ENCODE measurements at places on chromosomes 3 and 15.

- DNase-seq, result no peak
Observed at GRCh38 chr3:164375995-164376394, 702.3 kb downstream of the SI start.

- peak; percentile 30 for DNase-seq
Observed at GRCh38 chr15:29465196-29465595, 195.6 kb upstream of the NSMCE3 start.

DNA sequence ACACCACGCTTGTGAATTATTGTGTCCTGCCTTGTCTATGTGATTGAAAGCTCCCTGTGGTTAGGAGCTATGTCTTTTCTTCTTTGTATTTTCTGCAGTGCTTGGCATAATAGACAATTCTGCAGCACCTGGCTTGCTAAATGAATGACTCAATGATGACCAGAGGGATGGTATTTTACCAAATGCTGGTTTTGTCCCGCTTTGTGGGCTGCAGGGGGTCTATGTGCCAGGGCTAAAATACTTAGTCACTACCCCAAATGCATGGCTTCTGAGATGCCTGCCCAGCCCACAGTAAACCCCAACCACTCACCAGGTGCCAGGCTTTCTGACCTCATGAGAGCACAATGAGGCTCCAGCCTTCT lies 50.9 kb downstream of the BOC start:
- DNase-seq, result no peak

- no peak for DNase-seq
Observed at GRCh38 chr3:117868766-117869165, 1159.2 kb downstream of the TUSC7 start.

DNA sequence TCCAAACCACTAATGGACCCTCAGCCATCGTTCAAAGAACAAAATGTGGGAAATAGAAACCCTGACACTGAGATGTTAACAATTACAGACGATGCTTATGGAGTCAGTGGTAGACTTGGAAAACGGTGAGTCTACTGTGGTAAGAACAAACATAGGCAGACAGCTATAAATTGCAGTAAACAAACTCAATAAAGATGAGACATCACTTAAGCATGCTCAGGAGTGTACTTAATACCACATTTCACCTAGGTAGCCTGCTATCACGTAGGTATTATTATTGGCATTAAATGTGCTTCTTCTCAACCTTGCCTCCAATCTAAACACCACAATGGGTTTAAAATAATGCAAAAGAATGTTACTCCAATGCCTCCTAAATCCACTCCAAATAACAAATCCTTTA lies 2.5 kb downstream of the OSBPL10 start:
- no peak for DNase-seq

DNA sequence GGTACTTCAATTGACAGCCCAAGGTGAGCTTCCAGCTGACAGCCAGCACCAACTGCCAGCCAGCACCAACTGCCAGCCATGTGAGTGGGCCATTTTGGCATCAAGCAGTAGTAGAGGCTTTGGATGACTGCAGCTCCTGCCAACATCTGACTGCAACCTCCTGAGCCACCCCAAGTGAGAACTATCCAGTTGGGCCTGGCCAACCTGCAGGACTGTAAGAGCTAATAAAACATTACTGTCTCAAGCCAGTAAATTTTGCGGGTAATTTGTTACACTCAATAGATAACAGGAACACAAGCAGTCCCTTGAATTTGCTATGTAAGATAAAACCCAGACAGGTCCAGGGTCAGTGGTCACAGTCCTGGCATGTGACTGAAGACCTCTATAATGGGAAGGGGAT lies 29.7 kb downstream of the EPHB1 start:
- DNase-seq, result no peak

DNA sequence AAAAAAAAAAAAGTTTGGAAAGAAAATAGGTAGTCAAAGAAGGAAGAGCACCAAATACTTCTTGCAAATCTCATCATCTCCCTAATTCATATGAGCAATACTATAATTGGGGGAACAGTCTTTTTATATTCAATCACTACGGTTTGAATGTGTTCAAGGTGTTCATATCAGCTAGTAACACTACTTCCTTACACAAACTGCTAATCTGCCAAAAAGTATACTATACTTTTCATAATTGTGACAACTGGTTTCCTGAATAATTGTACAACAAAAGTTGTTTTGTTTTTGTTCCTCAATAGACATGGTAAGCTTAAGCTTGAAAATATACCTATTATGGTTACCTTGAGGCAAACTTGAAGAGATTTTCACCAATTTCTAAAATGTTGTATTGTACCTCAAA lies 12.1 kb downstream of the SETD2 start:
- no peak for DNase-seq
